ENCODE measurements at places on chromosomes 5 and 9.
A peak's percentile ranks its signal among the peaks of the same experiment; 100 is the strongest.

- no peak for DNase-seq
Measured at GRCh38 chr9:134214766-134215419, 50.5 kb upstream of the RNU6ATAC start.

DNA sequence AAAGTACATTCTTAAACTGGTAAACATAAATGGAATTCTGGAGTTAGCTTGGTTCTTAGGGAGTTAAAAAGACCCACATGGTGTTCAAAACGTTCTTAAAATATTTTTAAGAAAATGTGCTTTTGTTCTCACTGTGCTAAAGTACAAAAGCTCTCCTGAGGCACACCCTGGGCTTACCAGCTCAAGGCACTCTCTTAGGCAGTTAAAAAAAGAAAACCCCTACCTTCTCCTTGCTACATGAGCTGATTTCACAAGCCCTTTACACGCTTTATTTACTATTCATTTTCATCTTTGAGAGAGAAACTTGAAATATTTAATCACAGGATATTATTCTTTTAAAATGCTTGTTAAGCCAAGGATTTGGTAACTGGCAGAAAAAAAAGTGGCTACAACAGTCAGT lies 723.3 kb upstream of the GRAMD2B start:
- DNase-seq, result no peak

- DNase-seq, result no peak
Measured at GRCh38 chr9:81782313-81782995, 93.1 kb upstream of the TLE1 start.

- peak; percentile 47 for DNase-seq
Measured at GRCh38 chr9:122095010-122095767, 2.1 kb upstream of the TTLL11 start.

- no peak for DNase-seq
Measured at GRCh38 chr9:111803924-111804323, 9.2 kb upstream of the SHOC1 start.

DNA sequence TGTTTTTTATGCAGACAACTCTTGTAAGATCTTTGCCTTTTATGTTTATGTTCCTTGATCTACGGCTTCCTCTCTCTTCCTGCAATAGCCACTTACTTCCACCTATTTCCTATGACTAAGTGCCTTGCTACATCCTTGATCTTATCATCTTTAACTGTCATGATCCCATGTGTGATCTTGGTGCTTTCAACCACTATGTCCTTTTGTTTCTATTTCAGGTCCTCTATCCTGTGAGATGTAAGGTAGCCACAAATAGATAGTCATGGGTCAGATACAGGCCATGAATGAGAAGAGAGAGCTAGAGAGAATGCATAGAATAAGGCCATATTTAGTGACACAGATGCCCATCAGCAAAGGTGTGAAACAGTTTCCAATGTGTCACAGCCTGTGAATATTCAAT lies 243.6 kb upstream of the HAPLN1 start:
- no peak for DNase-seq

GRCh38 chr5:59174248-59174844 lies 591.5 kb downstream of the RAB3C start:
- DNase-seq, result no peak

DNA sequence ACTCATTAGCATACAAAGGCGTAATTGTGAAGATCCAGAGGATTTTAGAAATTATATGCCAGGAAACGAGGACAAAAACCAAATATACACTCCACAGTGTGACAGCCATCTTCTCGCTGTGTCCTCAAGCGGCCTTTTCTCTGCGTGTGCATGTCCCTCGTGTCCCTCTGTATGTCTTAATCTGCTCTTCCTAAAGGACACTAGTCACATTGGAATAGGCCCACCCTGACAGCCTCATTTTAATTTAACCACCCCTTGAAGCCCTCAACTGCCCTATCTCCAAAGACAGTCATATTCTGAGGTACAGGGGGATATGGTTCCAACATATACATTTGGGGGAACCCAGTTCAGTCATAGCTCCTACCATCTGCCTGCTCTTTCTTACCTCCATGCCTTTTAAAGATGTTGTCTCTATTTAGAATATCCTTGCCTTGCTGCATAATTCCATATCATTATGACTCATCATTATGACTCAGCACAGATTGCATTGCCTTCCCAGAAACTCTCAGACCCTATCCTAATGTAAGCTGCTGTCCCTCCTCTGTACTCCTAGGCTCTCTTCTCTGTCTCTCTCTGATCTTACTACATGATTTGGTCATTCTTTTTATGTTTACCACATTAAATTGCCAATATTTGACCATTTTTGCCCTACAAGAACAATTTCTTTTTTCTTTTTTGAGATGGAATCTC lies 210.9 kb downstream of the AOPEP start:
- no peak for DNase-seq

DNA sequence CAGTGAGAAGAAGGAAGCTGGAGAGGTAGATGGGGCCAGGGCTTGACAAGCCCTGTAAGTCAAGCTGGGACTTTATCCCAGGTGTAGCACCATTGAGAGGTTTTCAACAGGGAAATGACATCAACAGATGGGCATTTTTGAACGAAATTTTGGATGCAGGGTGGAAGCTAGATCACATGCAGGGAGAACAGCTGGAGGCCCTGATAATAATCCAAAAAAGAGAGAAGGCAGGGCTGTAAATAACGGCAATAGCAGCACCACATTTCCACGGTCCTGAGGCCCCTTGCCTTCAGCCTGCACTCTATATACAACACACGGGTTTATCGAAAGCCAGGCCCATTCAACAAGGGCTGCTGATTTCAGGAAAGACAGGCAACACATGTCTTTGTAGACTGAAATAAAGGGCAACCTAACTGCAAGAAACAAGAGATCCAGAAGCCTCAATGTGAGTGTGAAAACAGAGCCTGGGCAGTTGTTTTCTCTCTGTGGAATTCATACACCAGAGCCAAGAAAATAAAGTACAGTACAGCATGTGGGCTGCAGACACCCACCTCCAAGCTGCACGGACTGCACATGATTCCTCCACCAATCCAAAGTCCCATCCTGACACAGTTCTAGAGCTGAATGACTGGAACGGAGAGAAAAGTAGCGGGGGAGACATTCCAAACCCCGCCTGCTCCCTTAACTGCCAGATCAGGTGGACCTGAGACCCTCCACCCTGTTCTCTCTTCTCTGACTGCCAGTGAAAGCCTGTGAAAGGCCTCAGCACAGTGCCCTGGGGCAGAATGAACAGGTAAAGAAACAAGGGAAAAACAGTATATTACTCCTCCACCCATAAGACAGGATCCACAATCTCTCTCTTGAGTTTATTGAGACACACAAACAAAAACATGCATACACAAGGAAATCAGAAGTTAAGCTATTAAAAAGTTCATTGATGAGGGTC lies 36.3 kb downstream of the KLHL3 start:
- DNase-seq, result no peak

DNA sequence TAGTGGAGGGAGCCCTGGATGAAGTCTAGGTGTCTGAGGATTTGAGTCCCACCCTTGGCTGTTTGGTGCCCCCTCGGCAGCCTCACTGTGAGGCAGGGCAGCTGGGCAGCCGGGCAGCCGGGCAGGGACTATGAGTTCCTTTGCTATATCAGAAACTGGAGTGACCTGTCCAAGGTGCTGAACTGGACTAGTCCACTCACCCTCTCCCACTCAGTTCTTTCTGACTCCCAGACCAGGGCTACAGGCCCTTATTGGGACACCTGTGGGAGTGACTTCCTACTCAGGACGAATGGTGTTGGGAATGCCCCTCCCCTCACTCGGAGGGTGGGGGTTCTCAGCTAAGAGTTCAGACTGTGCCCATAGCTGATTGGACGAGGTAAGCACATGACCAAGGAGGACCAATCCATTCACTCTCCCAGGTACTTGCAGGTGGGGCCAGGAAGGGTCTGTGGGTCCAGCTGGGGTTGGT lies 34.1 kb upstream of the RAPGEF1 start:
- no peak for DNase-seq

DNA sequence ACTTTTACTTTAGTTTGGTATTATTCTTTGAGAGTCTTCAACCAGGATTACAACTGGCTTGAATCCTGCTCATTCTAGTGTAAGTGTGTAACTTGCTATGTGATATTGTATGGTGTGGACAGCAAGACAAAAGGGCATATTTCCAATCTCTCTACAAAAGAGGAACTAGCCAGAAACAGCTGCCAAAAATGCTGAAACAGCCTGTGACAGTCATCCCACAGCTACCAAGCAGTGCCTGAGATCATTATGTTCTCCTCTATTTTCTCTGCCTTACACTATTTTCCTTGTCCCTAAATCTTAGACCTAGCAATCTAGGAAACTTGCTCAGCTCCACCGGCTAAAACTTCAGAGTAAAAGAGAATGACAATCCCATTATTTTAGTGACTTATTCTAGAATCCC lies 42.8 kb downstream of the WDR41 start:
- no peak for DNase-seq

GRCh38 chr5:135825373-135826220 lies 8.9 kb upstream of the SLC25A48 start:
- DNase-seq, result no peak

DNA sequence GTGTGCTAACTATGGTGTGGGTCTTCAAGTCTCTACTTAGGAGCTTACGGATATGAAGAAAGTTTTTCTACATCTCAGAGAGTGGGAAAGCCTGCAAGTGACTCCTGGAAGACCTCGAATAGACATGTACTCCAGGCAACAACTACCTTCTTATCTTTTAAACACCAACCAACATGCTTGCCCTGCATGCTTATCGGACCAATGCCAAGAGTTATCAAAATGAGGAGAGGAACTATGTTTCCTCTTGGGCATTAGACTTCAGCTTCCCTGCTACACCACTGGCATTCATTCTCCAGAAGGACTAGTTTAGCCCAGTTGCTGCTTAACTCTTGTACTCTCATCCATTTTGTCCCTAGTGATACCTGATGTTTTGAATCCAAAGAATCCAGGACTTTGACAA lies 74.7 kb upstream of the MAN2A1 start:
- no peak for DNase-seq

- DNase-seq, result no peak
Measured at GRCh38 chr9:134347996-134348395, 21.7 kb downstream of the RXRA start.

DNA sequence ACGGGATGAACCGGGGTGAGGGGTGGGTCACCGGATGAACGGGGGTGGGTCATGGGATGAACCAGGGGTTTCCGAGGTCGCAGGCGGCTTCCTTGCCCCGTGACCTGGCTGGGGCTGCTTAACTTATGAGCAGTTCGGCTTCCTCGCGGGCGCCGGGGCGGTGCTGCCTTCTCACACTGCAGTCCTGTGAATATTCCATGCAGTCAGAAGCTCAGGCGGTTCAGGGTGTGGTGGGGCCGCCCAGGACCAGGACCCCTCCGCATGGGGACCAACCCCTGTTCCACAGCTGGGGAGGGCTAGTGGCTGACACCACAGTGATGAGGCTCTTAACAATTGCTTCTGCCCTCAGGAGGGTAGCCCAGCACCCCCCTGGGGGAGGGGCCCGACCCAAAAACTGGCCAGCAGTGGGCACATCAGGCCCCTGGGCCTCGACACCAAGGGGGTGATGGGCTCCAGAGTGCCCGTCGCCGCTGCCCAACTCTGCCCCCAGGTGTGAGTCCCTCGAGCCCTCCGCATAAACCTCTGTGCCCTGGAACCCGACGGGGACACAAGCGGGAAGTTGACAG lies 30.9 kb upstream of the SLC9A3 start:
- DNase-seq, result no peak

- no peak for DNase-seq
Measured at GRCh38 chr5:60677850-60678664, 21.9 kb downstream of the DEPDC1B start.

GRCh38 chr5:141431286-141431685 lies 979 bp downstream of the PCDHGA12 start:
- DNase-seq, result no peak

DNA sequence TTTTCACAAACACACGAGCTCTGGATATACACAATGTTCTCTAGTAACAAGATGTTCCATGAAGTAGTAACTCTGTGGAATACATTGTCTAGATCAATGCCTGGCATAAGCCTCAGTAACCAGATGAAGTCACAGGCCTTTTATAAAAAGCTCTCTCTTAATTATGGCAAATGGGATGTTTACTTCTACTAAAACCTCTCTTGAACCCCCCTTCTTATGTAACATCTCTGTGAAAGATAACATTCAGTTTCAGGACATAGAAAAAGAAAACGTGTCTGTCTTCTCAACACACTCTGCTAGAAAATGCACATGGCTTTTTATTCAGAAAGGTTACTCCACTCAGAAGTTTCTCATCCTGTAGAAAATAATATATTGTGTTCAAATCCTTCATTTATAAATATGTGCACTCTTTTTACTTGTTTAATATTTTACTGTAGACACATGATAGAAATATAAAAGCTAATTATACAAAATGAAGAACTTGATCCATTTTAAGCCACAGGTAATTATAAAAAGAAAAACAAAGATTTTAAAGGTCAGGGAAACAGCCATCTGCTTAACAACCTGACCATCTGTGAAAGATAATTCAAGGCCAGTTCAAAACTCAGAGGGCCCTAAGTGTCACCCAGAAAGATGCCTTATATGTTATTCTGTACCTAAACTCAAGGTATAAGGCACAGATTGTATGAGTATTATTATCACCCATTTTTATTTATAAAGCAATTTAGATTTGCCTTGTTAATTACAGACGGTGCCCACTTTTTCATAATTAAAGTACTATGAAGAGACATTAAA lies 812.0 kb downstream of the CDH18 start:
- DNase-seq, result no peak

- DNase-seq, result no peak
Measured at GRCh38 chr5:76701298-76701697, 14.6 kb upstream of the F2R start.

DNA sequence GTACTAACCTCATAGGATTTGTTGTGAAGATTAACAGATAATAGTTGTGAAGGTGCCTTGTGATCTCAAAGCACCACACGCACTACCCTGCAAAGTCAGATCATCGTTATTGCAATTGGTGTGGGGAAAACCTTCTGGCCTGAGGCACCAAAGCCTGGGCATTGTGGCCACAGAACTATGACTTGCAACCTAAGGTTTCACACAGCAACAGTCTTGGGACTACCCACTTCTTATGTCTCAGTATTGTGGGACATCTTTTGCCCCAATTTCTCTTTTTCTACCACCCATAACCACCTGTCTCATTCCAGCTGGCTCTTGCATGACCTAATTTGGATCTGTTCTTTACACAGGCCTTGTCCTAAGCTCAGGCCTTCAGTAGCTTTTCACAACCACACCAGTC lies 247.8 kb upstream of the NR4A3 start:
- no peak for DNase-seq

- no peak for DNase-seq
Measured at GRCh38 chr9:27371382-27371781, 74.4 kb upstream of the EQTN start.

DNA sequence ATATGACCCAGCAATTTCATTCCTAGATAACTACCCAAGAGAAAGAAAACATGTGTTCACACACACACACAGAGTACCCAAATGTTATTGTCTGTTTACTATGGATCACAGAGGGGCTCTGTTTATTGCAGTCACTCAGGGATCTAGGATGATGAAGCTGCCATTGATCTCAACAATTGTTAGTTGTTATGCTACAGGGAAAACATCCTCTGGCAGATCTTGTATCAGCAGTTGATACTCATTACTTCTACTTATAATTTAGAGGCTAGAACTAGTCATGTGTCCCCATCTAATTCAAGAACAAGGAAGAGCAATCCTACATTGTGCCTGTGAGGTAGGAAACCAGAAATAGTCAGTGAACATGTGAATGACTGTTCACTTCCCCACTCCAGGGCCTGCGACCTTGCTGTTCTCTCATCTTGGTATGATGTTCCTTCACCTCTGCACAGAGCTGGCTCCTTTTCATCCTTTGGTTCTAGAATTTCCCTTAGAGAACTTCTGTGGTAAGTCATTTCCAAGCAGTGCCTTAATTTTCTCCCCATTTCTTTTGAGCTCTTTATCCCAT lies 30.3 kb downstream of the NMUR2 start:
- DNase-seq, result no peak

- DNase-seq, result peak; percentile 37
Measured at GRCh38 chr5:138662599-138662998, 87.4 kb upstream of the HSPA9 start.
